Activated CD8-positive, alpha-beta memory T cell treated with anti-CD3 and anti-CD28 coated beads for 36 hours (primary cell): ENCODE measurements at places on chromosomes 5 and 9. TPM values are rescaled to one million over a fixed set of nuclear protein-coding genes. Genes with fewer than 3 reads are reported as not detected.

Gene CAVIN4
- total RNA-seq: 0.17 TPM

Gene DBN1
- total RNA-seq: 104 TPM

Gene PCDH12
- total RNA-seq: 1.0 TPM

Gene PCDHGA1
- total RNA-seq: 0.06 TPM

Gene FOXI1
- total RNA-seq: not detected

Gene CBY3
- 0.55 TPM for total RNA-seq

Gene CCNJL
- total RNA-seq: 0.13 TPM

Gene SPATA9
- not detected for total RNA-seq

Gene TLR4
- total RNA-seq: not detected

Gene GNG10
- total RNA-seq: 26.2 TPM

Gene SPINK7
- not detected for total RNA-seq

Gene FAM163B
- not detected for total RNA-seq
